C1 segment of cervical spinal cord (tissue), 14 donors: ENCODE measurements at places on chromosomes 11 and 22.

DNA sequence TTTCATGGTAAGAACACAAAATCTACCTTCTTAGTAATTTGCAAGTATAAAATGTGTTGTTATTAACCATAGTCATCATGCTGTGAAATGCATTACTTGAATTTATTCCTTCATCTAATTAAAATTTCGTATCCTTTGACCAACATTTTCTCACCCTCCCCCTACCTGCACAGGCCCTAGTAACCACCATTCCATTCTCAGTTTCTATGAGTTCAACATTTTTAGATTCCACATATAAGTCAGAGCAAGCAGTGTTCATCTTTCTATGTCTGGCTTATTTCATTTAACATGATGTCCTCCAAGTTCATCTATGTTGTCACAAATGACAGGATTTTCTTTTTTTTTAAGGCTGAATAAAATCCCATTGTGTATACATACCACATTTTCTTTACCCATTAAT is 43.5 kb upstream of the CCDC179 start:
- no peak for DNase-seq

DNA sequence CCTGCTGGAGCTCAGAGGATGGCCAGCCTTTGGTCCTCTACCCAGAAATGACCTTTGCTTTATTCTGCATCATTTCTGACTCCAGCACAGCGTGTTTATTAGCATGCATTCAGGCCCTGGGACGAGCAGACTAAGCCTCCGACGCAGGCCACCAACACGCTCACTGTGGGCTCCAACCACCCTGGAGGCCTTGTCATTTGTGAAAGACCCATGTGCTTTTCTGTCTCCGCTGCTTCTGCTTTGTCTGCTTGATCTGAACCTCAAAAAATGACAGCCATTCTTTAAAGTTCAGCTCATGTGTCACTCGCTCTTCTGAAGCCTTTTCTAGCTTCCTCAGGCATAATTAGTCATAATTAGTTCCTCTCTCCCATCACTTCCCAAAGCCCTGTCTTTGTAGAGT is 109.1 kb upstream of the TIMP3 start:
- DNase-seq = no peak

DNA sequence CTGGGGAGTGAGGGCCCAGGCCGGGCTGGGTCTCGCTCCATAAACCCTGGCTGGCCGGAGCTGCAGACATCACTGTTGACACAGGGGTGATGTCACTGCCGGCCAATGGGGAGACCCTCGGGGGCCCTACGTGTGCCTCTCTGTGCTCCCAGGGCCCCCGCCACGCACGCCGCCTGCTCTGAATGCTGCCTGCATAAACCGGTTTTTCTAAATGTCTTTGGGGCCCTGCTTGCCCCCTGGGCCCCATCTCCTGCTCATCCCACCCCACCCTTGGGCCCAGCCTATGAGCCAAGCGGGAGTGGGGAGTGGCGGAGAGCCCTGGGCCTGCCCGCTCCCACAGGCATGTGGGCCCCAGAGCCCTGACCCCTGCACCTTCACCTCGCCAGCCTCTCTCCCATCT is 7.7 kb downstream of the H19 start:
- no peak for DNase-seq

DNA sequence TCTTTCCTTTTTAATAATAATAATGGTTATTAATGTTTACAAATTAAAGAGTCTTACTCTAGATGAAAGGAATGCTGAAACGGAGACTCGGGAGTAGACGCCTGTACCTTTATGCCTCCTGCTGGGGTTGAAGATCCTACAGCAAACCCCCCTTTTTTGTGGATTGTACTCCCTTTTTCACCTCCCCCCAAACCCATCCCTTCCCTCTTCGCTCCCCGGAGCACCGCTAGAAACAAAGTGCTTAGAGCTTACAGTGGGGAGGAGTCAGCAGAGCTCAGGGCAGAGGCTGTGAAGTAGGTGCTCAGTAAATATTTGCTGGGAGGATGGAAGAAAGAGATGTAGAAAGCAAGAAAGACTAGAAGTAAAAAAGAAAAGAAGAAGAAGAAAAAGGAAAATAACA is 169.7 kb downstream of the NXPE2 start:
- DNase-seq = no peak

DNA sequence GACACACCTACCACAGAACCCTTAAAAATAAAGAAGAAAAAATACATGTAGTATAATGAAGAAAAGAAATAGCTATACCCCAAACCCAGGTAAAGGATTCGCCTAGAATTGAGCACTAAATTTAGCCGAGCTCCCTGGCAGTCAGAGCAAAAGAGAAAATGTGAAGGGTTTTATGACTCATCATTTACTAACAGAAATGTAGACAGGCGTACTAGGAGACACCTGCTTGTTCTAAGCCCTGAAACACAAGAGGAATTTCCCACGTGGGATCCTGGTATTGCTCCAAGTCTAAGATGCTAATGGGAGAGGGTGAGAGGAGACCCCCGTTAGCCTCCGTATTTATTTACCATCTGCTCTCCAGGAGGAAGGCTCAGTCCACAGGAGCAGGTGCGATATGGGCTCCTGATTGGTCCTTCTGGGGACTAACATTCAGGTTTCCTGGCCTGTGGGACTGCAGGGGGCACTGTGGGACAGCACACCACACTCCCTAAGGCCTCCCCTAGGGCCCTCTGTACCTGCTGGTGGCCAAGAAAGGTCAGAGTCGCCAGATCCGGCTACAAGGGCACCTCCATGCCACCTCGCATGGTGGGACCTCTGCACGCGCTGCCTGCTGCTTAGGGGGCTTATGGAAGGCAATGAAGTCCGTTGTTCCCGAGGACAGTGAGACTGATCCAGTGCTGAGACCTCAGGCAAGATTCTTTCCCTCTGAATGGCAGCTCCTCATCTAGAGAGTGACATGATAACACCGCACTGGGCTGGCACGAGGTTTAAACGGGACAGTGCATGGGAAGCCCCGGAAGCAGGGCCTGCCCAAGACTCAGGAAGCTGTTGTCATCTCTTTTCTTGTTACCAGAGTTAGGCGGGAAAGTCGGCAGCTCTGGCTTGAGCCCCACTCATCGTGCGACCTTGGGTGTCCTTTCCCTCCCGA is 25.8 kb downstream of the KCNC1 start:
- DNase-seq = no peak

GRCh38 chr11:56948991-56949515 is 39.7 kb upstream of the OR5AK2 start:
- DNase-seq = no peak

DNA sequence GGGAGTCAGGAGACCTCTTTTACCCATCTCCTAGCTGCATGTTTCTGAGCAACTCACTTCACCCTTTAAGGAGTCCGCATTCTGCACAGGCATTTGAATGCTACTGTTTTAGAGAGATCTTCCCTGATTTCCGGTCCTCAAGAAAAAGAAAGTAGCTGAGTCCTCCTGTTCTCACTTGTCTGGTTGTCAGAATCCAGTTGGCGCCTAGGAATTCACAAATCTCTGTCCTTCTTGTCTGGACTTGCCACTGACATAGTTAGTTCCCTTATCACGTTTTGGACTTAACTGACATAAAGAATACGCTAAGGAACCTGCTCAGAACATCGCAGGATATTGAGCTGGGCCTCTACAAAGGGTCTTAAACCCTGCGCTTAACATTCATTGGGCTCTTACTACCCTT is 61.3 kb upstream of the OR5P2 start:
- DNase-seq = no peak

GRCh38 chr11:68342459-68343158 is 30.2 kb downstream of the LRP5 start:
- DNase-seq = no peak

- DNase-seq = no peak
Measured at GRCh38 chr11:6892400-6892799, at the start of gene OR2D2. OR2D2 (minus strand) TSS chr11:6892500; CDS start chr11:6892500, 0 bp downstream.

DNA sequence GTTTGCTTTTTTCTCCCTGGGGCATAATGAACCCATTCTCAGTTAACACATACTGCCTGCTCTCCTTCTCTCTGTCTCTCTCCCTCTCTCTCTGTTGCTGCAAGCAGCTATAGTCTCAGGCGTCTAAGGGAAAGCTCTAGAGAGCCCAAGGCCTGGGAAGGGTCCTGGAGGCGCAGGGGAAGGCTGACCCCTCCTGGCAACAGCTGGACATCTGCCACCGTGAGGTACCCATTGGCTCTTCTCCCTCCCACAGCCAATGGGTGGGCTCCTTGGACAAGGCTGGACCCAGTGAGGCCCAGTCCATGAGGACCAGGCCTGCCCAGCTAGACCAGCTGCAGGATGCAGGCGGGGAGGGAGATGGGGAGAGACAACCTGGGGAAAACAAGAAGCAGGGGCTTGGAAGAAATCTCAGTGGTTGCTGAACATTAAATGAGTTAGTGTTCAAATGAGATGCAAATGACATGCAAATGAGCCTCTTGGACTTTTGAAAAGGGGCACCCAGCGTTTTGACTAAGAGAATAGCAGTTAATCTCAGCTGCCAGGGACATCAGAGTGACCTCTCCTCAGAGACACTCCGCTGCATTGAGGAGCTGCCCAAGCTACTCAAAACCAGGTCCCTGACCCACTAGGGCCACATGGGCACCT is 349.7 kb downstream of the BUD13 start:
- DNase-seq = no peak

- no peak for DNase-seq
Measured at GRCh38 chr11:134196756-134197155, 27.0 kb downstream of the NCAPD3 start.

GRCh38 chr11:61164606-61165424 is 3.6 kb upstream of the VPS37C start:
- DNase-seq = no peak

GRCh38 chr11:46801694-46802470 is 44.2 kb downstream of the CKAP5 start:
- no peak for DNase-seq

DNA sequence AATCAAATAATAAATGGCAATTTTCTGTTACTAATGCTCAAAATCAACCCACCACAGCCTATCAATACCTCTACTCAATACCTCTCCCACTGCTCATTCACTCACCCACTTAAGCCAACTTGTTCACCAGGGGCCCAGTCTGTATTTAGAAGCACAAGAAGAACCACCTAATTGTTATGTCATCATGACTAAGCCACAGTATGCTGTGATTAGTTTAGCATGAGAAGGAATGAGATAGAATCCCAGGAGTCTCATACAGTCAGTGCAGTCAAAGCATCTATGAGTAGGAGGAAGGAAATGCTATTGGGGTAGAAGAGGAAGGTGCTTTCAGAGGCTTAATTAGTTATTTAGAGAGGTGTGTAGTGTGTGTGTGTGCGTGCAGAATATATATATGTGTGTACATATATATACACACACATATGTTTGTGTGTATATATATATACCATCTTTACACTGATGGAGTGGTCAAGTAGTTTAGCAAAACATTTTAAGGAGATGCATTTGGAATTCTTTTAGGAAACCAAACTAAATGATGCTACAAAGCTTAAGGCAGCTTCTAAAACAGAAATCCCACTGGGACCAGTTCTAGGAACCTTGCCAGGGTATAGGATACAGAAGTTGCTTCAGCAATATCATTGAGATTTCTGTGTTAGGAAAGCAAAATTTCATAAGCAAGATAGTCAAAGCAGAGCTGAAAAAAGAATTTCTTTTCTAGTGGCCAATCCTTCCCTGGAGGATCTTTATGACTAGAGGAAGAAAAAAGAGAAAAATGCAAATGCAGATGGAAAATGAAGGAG is 27.5 kb downstream of the KCNA4 start:
- no peak for DNase-seq

- no peak for DNase-seq
Measured at GRCh38 chr22:37263966-37264887, 18.1 kb upstream of the CYTH4 start.

DNA sequence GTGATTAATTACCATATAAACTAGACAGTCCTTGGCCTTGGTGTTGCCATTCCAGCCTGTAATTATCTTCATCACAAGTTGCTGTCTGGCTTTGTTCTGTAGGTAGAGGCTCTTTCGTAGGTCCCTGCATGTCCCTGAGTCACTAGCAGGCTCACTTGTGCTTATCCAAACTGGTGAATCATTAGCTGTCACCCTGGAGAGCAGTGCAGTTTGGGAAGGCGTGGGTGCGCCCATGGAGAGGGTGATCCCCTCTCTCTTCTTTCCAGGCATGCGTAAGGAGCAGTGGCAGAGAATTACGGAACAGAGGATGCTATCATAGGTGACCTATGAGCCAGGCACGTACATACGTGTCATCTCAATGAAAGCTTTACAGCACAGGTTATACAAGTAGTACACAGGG is 11.0 kb upstream of the EHF start:
- no peak for DNase-seq

DNA sequence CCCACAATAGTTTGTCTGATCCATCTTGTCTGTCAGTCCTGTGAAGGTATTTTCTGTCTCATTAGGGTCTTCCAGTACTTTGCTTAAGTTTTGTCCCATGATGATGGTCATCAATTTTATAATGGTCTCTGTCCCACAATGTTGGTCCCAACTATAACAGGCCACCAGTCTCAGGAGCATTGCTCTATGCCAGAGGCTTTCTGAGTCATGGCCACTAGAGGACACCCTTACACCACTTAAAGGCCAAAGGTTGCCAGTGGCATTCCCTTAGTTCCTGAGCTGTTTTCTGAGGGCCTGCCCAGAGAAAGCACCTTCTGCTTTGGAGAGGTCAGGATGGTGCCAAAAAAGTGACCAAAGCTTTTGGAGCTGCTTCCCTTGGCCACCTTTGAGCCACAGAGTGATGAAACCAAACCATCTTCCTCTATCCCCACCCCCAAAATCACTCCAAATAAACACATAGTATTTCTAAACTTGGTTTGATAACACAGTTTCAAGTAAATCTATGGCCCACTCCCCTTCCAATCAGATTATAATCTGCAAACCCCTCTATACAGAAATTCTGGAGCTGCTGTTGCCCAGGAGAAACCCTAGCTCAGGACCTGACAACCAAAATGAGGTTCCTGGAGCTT is 19.3 kb downstream of the EIF3F start:
- peak; percentile 19 for DNase-seq

DNA sequence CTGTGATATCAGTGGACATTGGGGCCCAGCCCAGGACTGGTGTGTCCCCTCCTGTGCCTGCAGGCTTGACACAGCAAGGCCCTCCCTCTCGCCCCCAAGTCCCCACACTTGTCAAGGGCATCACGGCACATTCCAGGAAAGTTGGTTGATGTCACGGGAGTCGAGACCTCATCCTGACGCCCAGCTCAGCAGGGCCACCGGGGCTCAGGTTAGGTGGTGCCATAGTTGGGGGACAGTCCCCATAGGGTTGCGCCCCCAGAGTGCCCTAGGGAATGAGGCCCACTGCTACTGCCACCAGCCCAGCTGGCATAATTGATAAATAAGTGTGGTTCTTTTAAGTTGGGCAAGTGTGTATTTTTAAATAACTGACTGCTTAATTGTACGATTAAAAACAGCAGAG is 28.3 kb upstream of the GRAMD4 start:
- no peak for DNase-seq
